ENCODE measurements at places on chromosomes 7 and 10.

- DNase-seq = no peak
These were observed 46.1 kb downstream of the ZCCHC24 start for GRCh38 chr10:79399223-79399831.

DNA sequence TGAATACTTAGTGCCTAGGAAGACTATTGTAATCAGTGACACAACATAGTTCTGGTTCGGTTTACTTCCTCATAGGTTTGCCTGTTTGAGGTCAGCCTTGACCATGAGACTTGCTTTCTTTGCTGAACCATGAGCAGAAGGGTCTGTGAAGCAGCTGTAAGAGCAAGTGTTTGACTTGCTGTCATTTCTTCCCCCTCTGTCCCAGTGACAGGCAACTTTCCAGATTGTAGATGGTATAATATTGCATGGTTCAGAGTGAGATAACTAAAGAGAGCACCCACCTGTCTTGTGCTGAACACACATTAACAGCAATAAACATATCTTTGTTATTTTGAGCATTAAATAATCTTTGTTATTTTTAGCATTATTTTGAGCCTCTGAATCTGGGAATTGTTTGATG is 9.3 kb upstream of the RTKN2 start:
- no peak for DNase-seq

DNA sequence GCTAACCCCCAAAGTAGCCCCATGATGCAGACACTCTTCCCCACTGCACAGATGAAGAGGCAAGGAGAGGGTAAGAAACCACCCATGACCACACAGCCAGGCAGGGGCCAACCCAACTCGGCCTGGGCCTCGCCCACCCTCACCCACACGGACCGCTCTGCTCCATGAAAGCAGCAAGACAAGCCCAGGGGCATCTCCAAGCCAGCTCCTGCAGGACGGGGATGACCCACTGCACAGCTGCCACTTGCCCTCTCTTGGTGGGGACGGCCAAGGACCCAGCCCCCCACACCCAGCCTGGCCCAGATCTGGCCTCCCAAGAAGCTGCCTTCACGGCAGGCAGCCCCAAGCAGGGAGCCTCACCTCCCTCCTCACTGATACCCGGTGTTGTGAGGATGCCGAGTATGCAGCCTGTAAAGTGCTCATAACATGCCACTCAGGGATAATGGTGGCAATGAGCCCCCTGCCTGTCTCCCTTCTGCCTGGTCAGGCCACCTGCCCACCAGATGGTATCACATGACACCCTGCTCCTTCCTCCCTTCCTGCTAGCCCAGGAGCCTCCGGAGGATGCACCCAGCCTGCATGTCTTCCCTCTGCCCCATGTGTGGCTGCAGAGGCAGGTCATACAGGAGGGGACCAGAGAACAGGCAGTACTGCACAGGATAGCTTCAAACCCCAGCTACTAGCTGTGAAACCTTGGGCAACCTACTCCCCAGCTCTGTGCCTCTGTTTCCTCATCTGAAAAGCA is 23.3 kb downstream of the OGDHL start:
- no peak for DNase-seq

- no peak for DNase-seq
These were observed 42.8 kb downstream of the GLI3 start for GRCh38 chr7:42194238-42194637.

DNA sequence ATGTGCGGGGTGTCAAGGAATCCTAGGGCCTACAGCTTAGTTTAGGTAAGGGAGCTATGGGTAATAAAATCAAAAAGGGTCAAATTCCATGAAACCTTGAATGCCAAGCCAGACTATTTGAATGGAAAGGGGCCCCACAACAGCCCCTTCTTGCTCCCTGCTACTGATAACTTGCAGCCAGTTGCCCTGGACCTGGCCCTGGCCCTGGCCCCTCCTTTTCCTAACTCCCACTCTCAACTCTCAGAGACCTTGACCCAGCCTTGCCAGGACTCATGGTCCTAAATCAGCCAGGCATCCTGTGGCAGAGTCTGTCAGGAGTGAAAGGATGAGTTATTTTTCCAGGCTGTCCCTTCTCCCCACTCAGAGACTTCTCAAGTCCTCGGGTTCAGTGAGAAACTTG is 5.9 kb downstream of the KCNIP2 start:
- DNase-seq = no peak

GRCh38 chr10:78433076-78433595 is 399.5 kb downstream of the RPS24 start:
- DNase-seq = no peak

DNA sequence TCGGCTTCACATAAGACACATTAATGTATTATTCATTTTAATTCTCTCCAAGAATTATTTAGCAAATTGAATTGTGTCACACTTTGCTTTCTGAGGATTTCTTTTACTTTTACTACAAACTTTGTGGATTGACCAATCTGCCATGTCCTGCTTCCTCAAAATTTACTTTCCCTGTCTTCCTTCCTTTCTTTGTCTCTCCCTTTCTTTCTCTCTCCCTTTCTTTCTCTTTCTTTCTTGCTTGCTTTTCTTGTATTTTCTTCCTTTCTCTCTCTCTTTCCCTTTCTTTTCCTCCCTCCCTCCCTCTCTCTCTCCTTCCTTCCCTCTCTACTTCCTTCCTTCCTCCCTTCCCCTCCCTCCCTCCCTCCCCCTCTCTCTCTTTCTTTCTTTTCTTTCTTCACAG is 37.8 kb downstream of the SP8 start:
- no peak for DNase-seq

DNA sequence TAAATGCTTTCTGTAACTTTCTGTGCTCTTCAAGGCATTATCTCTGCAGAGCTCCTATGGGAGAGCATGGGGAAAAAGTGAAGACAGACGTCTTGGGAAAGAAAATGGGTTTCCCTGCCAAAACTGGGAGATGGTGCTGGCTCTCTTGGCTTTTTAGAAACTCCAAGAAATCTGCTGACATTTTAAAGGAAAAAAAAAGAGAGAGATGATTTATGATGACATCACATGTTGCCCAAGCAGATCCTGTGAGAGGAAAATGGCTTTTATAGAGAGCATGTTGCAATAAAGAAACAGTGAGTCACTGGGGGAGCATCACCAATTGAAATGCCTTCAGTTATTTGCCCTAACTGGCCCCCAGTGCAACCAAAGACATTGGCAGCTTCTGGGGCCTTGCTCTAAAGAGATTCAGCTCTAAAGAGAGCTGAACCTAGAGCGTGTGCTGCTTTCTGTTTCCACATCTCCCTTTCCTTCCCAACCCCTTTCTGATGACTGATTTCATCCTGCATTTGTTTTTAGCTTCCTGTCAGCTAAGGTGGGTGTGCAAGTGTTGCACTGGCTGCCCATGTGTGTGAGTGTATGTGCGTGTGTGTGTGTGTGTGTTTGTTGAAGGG is 37.7 kb downstream of the LRMDA start:
- no peak for DNase-seq

- peak; percentile 43 for DNase-seq
These were observed 46.6 kb downstream of the ALOX5 start for GRCh38 chr10:45420453-45421192.

- no peak for DNase-seq
These were observed 95.3 kb downstream of the SEM1 start for GRCh38 chr7:96614154-96614867.

GRCh38 chr7:122767339-122767738 is 64.6 kb upstream of the RNF148 start:
- no peak for DNase-seq

- DNase-seq = no peak
These were observed 56.6 kb upstream of the CPXM2 start for GRCh38 chr10:123948030-123948823.

DNA sequence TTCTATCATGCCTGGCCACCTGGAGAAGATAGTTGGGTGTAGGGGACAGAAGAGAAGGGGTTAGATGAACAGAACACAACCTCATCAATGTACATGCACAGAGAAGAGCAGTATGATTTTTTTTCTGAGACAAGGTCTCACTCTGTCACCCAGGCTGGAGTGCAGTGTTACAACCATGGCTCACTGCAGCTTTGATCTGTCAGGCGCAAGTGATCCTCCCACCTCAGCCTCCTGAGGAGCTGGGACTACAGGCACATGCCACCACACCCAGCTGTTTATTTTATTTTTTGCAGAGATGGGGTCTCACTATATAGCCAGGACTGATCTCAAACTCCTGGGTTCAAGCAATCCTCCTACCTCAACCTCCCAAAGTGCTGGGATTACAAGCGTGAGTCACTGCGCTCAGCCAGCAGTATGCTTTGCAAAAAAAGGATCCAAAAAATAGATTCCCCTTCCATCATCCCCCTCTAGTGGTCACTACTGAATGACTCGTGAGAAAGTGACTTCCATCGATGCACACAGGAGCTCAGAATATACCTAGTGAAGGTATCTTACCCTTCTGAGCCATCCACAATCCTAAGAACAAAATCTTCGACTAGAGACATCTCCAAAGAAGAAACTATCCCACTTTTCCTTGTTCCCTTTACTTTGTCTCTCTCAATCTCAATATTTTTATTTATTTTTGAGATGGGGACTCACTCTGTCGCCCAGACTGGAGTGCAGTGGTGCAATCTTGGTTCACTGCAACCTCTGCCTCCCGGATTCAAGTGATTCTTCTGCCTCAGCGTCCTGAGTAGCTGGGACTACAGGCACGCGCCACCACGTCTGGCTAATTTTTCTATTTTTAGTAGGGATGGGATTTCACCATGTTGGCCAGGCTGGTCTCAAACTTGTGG is 21.0 kb downstream of the ZCWPW1 start:
- no peak for DNase-seq

- no peak for DNase-seq
These were observed 52.9 kb upstream of the FGL2 start for GRCh38 chr7:77252506-77252905.

DNA sequence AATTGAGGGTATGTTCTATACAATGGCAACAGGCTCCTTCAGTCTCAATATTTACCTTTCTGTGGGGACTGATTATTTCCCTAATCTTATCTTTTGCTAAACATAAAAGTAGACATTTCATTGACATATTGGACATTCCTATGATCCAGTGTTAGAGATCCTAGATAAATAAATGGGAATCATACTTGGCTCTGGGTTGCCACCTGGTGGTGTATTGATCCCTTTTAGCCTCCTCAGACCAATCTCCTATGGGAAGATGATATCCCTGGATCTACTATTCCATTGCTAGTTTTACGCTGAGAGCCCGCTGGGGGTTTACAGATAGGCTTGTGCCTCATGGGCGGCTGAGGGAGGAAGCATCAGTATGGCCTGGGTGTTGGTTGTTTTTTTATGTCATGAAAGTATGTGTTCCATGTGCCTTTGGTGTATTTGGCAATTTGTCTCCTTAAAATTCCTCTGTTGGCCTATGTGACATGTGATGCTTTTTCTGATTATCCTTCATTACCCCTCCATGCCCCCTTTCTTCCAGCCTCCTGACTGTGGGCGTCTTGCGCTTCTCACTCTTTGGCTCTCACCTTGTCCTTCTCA is 18.8 kb downstream of the CELF2 start:
- DNase-seq = no peak

GRCh38 chr7:158798741-158799140 is 30.6 kb downstream of the ESYT2 start:
- no peak for DNase-seq

DNA sequence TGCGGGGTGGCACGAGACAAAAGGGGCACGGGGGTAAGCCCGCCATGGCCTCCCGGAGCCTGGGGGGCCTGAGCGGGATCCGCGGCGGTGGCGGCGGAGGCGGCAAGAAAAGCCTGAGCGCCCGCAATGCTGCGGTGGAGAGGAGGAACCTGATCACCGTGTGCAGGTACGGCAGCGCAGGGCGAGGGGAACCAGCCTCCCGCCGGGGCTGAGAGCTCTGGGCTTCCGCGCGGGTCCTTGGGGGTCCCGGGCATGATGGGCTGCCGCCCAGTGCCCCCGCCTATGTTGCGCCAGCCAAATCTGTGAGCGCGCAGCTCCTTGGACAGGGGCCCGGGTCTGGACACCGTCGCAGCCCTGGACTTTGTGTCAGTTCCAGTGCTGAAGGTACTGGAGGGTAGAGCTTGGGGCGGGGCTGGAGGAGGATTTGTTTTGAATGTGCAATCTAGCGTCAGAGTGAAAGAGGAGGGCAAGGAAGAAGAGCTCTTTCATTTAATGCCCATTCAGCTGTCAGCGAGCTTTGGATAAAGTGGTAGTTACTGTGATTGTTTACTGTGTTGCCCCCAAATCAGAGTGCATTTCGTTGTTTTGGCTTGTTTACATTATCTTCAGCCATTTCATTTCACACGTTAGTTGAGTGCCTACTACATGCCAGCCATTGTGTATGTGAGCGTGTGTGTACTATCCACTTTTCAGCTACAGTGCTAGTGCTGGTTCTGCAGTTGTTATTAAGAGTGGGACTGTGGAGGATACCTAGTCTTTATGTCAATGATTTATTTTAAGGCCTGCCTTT is 777 bp downstream of the RUNDC3B start:
- peak; percentile 9 for DNase-seq

DNA sequence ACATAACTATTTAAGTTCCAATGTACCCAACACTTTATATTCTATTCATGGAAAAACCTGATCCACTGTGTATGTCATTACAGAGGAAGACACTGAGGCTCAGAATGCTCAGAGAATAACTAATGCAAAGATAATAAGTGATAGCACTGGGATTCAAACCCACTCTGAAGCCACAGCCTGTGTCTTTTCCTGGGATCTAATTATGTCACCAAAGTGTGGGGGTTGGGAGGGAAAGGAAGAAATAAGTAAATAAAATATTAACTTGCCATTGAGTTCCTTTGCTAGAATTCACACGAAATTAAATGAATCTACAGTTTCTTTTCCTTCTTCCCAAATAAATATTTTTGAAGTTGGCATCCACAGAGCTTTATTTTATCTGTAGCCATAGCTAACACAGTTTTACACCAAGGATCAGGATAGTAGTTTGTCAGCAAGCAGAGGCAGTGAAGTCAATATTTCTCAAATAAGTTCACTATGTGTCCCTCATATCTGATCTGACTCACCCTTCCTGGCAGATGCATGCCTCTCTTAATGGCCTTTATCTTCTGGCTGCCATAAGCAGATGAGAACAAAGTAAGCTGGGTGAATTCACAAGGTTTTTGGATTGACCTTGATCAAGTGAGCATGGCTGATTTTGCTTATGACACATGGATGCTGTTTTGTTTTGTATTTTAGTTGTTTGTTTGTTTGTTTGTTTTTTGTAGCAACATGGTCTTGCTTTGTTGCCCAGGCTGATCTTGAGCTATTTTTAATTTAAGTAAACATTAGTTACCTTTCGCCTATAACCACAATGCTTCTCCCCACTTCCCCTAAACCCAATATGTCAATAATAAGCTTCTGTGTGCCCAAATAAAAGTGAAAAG is 6.3 kb downstream of the RAPGEF5 start:
- no peak for DNase-seq

DNA sequence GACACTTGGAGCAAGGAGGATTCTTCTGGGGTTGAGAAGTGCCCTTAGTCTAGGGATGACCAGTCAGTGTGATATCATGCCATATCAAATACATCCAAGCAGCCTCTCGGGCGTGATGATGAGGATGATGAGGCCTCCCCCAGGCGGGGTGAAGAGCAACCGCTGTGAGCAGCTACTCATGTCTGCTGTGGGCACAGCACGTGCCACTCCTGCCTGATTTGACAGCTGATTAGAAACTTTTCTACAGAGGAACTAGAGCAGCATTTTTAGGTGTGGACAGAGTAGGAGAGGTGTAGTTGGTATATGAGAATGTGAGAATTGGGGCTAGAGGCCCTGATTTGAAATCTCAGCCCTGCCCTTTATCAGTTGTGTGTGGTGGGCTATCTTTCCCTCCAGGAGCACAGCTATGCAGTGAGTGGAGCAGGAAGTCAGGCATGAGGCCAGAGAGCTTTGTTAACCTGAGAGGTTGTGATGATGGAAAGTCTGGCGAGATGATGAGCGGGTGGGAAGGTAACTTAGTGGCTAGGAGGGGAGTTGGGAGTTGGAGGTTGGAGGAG is 49.6 kb upstream of the COBL start:
- DNase-seq = no peak
